ENCODE measurements at places on chromosomes 12 and 14. TPM values are rescaled to one million over a fixed set of nuclear protein-coding genes. Genes with fewer than 3 reads are reported as not detected.

FZD10 gene
- 0.26 TPM for total RNA-seq

SPRING1 gene
- total RNA-seq: 22.7 TPM

C12orf50 gene
- total RNA-seq: not detected

RPGRIP1 gene
- not detected for total RNA-seq

DNAH10 gene
- 0.26 TPM for total RNA-seq

NELL2 gene
- total RNA-seq: not detected

IFT81 gene
- 16.1 TPM for total RNA-seq

AQP2 gene
- total RNA-seq: not detected

IAPP gene
- not detected for total RNA-seq

CELA1 gene
- not detected for total RNA-seq

CD163 gene
- not detected for total RNA-seq

NYNRIN gene
- 14.0 TPM for total RNA-seq

COL2A1 gene
- total RNA-seq: 3.2 TPM

SPTB gene
- total RNA-seq: 0.13 TPM

PDE3A gene
- total RNA-seq: 22.2 TPM

KRT75 gene
- 1.4 TPM for total RNA-seq

LBHD2 gene
- total RNA-seq: not detected

HSPB8 gene
- total RNA-seq: 20.5 TPM

Data from articular chondrocyte of knee joint (primary cell).